DND-41 (cell line): ENCODE measurements at places on chromosomes 7 and 10.

GRCh38 chr10:118214776-118215175 lies 127.3 kb downstream of the FAM204A start:
- no peak for DNase-seq

DNA sequence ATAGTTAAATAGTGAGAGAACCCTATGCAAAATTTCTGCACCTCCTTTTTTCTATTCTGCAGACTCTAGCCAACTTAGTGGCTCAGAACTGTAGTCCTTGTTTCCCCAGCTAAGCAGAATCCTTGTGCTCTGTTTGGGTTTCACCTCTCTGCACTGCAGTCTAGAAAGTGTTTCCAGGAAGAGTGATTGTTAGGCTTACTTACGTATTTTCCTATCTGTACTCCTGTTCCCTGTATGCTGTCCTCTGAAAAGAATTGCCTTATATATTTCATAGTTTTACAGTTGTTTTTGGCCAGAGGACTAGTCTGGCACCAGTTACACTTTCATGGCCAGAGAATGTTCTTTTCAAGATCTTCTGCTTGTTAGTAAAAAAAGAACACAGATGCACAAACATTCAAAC lies 154.6 kb upstream of the POT1 start:
- no peak for DNase-seq

DNA sequence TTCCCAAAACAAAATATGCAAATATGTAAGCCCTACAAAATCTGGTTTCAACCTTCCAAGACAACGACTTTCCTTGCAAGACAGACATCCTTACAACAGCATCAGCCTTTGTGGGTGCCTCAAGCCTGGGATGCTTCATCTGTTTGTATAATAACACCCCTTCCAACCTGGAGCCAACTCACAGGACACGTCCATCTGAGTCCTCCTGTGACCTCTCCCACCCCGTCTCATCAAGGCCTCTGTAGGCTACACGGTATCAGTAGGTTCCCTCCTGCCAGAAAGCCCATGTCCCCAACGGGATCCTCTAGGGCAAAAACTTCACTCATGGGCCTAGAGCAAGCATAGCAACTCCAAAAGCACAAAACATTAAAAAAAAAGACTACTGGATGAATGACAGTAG lies 173.2 kb downstream of the TNS3 start:
- DNase-seq, result no peak

DNA sequence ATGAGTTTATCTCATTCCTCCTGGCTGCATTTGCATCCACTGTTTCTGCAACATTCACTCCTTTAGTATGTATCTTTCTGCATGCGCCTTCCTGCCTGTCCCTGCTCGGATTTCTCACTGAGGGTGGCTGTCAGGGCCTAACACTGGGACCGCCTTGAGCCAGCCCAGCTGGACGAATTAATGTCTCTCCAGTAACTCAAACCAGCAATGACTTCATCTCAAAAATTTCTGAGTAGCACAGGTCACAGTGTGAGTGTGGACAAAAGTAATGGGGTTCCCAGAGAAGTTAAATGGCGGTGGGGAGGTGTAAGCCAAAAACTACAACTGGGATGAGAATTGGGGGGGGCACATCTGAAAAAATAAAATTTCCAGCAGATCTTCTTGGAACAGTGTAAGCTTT lies 444.0 kb upstream of the MGMT start:
- DNase-seq, result no peak

- DNase-seq, result no peak
Measured at GRCh38 chr7:33781167-33781566, 124.2 kb upstream of the BMPER start.

DNA sequence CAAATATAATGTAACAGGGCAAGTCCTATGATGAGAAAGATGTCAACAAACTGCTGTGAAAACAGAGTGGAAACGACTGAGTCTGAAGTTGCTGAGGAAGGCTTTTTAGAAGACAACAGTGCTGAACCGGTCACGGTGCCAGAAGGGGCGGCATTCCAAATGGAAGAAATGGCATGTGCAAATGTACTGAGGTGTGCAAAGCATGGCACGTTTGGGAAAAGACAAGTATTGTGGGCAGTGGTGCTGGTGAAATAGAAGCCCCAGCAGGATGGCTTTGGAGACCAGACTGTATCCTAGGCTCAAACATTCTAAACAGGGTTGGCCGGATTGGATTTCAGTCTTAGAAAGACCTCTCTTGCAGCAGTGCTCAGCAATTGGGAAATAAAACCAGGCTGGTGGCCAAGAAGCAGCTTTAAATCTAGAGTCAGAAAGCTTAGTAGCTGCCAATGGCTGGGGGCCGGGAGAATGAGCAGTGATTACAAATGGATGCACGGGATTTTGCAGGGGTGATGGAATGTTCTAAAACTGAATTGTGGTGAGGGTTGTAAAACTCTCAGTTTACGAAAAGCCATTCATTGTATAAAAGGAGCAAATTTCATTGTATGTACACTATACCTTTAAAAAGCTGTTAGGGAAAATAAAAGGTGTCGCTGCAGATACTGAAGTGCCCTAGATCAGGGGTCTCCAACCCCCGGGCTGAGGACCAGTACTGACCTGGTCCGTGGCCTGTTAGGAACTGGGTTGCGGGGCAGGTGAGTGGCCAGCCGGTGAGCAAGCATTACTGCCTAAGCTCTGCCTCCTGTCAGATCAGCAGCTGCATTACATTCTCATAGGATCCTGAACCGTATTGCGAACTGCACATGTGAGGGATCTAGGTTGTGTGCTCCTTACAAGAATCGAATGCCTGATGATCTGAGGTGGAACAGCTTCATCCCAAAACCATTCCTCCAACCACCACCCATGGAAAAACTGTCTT lies 141.6 kb downstream of the HIBADH start:
- DNase-seq, result no peak

DNA sequence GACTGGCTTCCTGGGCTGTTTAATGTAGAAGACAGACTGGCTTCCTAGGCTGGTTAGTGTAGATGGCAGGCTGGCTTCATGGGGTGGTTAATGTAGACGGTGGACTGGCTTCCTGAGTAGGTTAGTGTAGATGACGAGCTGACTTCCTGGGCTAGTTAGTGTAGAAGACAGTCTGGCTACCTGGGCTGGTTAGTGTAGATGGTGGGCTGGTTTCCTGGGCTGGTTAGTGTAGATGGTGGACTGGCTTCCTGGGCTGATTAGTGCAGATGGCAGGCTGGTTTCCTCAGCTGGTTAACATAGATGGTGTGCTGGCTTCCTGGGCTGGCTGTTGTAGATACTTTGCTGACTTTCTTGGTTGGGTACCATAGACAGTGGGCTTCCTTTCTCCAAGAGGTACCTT lies 122.9 kb upstream of the PPP2R2D start:
- no peak for DNase-seq

GRCh38 chr7:18593602-18594279 lies 98.2 kb downstream of the HDAC9 start:
- no peak for DNase-seq

GRCh38 chr7:66315192-66315591 lies 110.1 kb downstream of the TPST1 start:
- no peak for DNase-seq

GRCh38 chr7:42143711-42144600 lies 93.1 kb downstream of the GLI3 start:
- no peak for DNase-seq

- no peak for DNase-seq
Measured at GRCh38 chr7:5348134-5349004, 65.6 kb downstream of the SLC29A4 start.

GRCh38 chr10:98367604-98368451 lies 47.2 kb downstream of the PYROXD2 start:
- DNase-seq, result no peak

DNA sequence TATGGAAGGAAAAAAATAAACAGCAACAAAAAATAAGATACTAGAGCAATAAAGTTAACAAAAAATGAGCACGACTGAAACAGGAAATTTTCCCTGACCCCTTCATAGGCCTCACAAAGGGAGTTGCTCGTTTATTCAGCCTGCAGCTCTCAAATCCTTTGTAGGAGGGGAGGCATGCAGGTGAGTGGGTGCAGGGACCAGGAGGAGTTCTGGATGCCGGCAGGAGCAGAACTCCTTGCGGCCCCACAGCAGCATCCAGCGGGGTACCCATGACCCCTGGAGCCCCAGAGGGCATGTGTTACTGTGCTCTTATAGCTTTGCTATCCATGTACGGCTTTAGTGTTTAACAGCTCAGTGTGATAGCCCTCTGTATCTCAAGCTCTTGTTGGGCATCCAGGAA lies 5.8 kb downstream of the TAS2R39 start:
- DNase-seq, result no peak

DNA sequence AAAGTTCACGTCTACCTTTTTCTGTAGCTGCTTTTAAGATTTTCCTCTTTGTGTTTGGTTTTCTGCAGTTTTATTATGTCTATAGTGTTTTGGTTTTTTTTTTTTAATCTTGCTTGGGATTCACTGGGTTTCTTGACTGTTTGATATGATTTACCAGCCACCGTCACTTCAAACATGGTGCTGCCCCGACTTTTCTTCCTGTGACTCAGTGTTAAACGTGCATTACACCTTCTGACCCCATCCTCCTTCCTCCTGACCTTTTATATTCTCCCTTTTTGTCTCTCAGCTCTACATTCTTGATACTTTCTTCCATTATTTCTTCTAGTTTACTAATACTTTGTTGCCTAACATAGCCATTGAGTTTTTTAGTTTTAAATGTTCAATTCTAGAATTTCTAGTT lies 61.5 kb downstream of the GNA12 start:
- DNase-seq, result no peak

GRCh38 chr7:19062216-19062615 lies 55.2 kb downstream of the TWIST1 start:
- DNase-seq, result no peak

GRCh38 chr7:34022626-34023025 lies 117.3 kb downstream of the BMPER start:
- DNase-seq, result no peak

DNA sequence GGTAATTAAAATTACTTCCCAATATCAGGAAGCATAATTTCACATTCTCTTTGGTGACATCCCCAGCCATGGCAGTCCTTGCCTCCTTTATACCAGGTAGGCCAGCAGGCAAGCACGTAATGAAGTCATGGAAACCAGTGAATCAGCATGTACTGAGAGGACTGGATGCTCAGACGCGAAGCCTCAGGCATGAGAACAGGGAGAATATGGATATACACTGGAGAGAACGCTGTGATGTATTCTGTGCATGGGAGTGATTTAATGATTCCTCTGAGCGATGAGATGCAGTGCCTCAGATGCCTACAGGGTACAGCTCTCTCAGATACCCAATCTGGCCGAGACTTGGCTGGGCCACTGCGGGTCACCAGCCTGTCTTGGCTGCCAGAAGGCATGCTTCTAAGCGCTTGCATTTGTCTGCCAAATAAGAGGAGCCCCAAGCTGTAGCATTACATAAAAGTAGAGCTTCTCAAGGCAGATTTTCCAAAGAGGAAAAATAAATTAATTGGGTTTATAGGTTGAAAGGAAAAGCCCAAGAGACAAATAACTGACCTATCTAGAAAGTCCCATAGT lies 238.1 kb downstream of the RELN start:
- no peak for DNase-seq

GRCh38 chr7:44272981-44273380 lies 52.4 kb downstream of the CAMK2B start:
- no peak for DNase-seq

GRCh38 chr10:125599194-125599593 lies 83.8 kb downstream of the TEX36 start:
- DNase-seq, result peak; percentile 5

DNA sequence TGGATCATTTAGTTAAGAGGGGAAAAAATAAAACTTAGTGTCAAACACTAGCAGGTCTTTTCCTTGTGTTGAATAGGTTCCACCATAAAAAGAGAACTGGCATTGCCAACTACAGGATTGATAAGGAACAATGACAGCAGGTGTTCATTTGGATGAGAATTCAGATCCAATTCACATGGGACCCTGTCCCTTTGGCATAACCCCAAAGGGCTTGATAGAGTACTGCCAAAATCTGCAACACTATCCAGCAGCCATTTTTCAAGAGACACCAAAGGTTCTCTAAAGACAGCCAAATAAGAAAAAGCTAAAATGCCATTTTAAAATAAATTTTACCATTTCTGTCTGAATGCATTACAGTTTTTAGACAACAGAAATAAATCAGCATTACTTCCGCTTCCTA lies 422.3 kb downstream of the DGKB start:
- no peak for DNase-seq

DNA sequence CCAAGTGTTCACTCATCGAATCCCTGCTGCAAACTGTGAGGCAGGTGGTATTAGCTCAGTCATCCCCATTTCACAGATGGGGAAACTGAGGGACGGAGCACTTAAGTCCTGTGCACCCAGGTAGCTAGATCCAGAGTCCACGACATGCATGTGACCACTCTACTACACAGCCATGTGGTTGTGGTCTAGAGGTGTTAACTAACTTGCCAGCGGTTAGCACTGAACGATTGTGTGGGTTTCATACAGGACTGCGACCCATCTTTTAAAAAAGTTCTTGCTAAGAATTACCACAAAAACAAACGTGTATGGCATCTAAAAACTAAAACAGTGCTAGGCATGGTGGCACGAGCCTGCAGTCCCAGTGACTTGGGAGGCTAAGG lies 16.1 kb upstream of the ABCC2 start:
- no peak for DNase-seq

DNA sequence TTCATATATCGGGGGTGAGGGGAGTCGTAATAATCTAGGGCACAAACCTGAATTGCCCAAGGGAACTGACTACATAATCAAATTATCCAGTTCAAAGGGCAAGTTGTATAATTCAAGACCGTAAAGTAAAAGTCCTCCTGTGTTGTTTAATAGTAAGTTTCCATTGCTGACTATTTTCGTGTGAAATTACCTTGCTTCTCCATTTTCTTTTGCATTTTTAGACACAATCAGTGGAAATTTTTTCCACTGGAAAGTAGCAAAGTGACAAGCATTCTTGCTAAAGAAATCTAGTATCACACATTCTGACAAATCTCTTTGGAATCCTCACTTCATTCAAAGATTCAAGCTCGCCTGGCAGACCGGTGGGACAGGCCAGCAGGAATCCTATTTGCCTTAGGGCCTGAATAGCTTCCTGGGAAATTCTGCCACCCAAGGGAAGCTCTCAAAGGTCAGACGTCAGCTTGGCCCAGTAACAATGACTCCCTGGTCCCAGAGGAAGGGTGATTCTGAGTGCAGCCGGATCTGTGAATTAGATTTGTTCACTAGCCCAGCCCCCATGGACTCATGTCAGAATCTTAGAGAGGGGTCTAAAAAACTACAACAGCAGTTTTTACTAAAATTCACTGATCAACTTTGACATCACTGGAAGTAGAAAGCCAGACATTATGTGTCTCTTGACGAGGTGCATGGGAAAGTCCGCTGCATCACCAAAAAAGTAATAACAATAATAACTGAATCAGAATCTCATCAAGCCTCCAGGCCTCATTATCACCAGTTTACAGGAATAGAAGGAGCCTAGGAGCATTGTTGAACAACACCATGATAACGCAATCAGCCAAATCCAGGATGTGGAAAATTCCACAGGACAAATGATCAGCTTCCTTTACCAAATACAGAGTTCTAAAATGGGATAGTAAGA lies 161.0 kb downstream of the SKIDA1 start:
- DNase-seq, result no peak

GRCh38 chr10:122140941-122141623 lies 130.0 kb upstream of the BTBD16 start:
- peak; percentile 35 for DNase-seq
